Hematopoietic multipotent progenitor cell treated with erythropoietin and hydrocortisone succinate and interleukin-3 and kit ligand, for 8 days (in vitro differentiated cells): ENCODE measurements at places on chromosomes 3 and 15.
A peak's percentile ranks its signal among the peaks of the same experiment; 100 is the strongest.

DNA sequence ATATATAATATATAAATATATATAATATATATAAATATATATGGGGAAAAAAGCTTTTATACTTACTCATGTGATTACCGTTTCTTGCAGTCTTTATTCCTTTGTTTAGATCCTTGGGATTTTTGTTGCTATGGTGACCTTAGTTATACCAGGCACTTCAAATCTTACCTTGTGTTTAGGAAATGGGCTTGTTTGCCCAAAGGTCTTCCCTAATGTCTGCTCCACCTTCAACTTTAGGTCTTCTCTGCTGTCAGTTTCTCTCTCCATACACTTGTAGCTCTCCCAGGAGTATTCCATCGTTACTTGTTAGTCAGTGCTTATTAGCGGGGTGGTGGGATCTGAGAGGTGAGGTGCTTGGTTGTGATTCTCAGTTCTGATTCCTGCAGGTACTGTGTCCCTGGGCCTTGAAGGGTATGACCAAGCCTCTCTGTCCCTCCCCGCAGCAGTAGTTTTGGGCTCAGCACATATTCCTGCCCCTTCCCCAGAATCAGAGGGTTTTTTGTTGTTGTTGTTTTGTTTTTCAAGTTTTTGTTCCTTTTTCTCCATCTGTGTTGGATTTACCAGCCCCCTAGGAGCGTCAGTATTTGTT, 9.6 kb upstream of the LAMP3 start:
- DNase-seq, result no peak

DNA sequence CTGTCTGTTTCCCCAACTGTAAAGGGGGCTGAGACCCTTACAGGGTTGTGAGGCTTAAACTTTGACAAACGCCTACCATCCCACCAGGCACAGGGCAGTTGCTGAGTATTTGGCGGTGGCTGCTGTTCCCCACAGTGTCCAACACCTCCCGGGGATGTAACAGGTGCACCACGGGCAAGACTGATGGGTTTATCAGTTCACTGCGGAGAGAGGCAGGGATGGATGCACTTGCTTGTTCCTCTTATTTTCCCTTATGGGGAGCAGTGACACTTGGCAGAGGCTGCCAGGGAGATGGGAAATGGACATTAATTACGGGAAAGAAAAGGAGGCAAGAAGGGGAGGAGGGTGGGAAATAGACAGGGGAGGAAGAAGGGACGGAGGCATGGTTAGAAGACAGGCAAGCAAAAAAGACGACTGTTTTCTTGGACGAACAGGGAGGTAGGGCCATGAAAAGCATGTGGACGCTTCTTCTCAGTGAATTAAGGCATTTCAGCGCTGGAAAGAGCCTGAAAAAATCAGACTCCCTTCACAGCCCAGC, 16.6 kb upstream of the ADIPOQ start:
- peak; percentile 43 for DNase-seq

- DNase-seq, result peak; percentile 78
Observed at GRCh38 chr15:39404767-39405181, 176.1 kb upstream of the THBS1 start.

GRCh38 chr15:29140475-29141307, 128.9 kb downstream of the NSMCE3 start:
- DNase-seq, result no peak

DNA sequence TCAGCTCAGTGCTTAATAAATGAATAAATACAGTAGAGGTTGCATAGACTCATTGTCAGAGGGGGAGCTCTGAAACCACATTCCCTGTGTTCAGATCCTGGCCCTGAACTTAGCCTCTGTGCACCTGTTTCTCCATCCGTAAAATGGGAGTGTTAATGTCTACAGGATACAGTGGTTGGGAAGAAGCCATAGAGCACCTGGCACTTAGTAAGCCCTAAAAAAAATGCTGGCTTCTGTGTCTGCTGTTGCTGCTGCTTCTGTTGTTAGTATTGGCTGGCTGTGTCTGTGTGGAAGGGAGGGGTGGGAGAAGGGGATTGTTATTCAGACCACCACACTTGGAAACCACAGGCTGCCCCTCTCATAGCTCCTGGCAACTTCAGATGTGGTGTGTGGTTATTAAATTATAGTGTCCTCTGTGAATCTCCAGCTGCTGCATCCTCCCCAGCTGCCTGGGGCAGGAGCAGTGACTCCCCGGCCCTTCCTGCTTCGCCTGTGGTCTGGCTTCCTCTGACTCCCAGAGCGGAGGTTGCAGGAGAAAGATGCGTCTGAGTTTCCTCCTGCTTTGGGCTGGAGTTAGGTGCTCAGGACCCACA, 31.0 kb downstream of the FGD5 start:
- DNase-seq, result no peak

- DNase-seq, result no peak
Observed at GRCh38 chr3:143795874-143796273, 52.4 kb downstream of the SLC9A9 start.

DNA sequence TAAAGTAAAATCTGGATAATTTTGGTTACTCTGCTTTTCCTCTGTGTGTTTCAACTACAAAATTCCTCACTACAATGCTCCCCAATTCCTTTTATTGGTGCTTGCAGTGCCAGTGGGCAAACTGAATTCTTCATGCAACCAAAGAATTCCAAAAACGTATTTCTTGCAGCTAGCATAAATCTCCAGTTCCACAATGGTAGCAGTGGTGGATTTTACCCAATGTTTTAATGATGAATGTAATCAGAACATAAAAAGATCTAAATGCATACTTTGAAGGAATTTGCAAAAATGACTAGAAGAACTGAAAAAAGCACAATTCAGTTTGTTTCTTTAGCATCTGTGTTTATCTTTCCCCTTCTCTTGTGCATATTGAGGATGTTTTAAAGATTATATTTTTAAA, 359.6 kb upstream of the TPRG1 start:
- DNase-seq, result no peak

DNA sequence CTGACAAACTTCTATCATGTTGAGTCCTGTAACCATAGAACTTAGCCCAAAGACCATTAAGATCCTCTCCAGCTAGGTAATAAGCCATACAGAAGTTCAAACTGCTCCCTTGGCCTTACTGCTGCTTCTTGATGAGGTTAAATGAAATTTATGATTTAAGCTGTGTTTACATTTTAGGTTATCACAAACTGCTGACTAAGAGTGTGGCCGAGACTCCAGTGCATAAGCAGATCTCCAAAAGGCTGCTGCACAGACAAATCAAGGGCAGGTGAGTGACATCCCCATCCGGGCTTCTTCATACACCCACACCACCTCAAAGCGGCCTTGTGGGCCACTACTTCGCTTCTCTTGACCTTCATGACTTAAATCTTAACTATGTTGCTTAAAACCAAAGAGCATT, 39.0 kb downstream of the KIF7 start:
- no peak for DNase-seq

DNA sequence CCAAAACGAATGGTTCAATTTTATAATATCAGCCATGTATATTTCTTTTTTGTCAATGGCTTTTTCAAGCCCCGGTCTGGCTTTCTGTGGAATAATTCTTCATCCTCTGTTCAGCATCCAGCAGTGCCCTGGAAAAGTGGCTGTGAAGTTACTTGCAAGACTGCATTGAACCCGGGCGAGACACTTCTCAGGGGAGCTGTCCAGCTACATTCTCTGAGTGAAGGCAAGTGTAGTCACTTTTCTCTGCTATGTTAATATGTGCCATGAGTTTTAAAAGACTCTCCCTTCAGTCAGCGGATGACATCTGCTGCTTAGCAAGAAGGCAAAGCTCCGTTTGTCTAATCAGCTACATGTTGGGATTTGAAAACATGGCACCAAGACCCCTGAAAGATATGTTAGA, 81.3 kb upstream of the RGMA start:
- no peak for DNase-seq

- no peak for DNase-seq
Observed at GRCh38 chr15:69860921-69861320, 236.8 kb downstream of the TLE3 start.

DNA sequence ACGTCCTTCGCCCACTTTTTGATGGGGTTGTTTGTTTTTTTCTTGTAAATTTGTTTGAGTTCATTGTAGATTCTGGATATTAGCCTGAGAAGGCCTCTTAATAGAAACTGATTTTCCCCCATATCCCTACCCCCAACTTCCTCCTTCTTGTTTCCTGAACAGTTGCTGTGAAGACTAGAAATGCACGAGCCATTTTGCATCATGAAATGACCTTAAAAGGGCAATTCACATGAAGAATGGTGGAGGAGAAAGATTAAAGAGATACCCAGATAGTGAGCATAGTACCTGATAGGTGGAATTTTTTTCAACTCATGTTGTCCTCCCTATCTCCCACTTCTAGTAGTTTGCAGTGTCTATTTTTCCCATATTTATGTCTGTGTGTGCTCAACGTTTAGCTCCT, 55.2 kb upstream of the KCNH8 start:
- DNase-seq, result no peak

DNA sequence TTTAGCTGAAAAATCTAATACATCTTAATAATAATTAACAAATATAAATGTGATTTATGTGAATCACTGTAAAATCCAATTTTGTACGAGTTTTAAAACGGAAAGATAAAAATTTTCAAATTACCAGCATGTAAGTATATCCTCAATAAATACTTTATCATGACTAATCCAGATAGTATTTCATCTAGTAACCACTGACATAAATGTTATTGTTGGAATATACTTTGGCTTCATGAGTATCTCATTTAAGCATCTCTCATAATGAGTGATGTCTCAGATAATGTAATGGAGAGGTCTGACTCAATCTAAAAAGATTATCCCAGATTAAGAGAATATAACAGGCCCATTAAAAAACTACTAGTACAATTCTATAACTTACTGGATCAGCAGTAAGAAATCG, 216.3 kb downstream of the STAG1 start:
- DNase-seq, result no peak

- DNase-seq, result no peak
Observed at GRCh38 chr3:127679534-127680145, 6.9 kb downstream of the ABTB1 start.

GRCh38 chr3:98731720-98732285, 31.3 kb upstream of the ST3GAL6 start:
- peak; percentile 55 for DNase-seq

DNA sequence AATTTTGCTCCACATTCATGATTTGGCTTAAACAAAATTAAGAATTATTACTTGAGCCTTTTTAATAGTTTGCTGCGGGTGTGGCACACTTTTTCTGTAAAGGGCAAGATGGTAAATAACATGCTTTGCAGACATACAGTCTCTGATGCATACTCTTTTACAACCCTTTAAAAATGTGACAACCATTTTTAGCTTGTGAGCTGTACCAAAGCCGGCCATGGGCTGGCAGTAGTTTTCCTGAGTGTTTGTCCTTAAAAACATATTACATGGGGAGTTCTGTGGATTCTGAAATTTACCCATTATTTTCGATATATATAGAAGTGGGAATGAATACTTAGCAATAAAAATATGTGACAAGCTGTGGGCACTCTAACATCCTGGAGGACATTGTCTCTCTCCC, 163.4 kb downstream of the FNDC3B start:
- no peak for DNase-seq

- no peak for DNase-seq
Observed at GRCh38 chr15:71891026-71891425, 80.7 kb downstream of the NR2E3 start.

DNA sequence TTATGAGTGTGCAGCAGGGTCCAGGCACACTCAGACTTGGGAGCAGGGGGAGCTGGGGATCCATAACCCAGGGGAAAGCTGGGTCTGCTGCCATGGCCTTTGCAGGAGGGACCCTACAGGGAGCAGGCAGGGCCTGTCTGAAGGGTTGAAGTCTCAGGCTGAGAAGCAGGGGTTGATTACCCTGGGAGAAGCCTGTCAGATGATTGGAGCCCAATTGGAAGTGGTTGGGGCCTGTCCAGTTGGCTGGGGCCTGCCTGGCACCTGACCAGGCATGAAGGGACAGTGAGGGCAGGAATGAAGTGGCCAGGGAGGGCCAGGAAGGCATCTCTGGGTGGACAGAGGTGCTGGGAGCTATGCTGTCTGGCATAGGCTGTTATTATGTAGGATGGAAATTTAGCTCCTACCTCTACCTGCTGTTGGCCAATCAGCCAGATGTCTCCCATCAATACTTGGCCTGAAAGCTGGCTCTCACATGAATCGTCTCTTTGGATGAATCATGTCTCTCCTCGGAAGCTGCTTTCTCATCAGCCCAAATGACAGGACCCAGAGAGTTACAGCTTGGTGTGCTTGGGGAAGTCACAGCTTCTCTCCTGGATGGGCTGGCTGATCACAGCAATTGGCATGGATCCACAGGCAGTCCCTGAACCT, 27.4 kb upstream of the SLCO2A1 start:
- no peak for DNase-seq

GRCh38 chr3:134620476-134621115, 30.2 kb downstream of the KY start:
- no peak for DNase-seq

DNA sequence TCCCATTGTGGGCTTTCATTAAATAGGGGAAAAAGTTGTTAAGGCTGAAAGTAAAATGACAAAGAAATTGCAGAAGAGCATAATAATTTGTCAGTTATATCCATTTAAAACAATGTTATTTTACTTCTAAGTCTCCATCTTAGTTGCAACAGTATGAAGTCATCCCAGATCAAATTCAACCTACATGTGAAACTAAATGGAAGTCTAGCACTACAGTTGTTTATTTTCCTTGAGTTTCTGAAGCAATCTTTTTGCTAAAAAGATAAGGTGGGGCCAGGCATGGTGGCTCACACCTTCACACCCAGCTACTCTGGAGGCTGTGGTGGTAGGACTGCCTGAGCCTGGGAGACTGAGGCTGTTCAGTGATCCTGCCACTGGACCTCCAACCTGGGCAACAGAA, 80.2 kb downstream of the DPH6 start:
- DNase-seq, result no peak

GRCh38 chr15:56969265-56969895, 50.9 kb downstream of the TCF12 start:
- no peak for DNase-seq

- DNase-seq, result no peak
Observed at GRCh38 chr3:147649475-147649874, 240.3 kb downstream of the ZIC1 start.

DNA sequence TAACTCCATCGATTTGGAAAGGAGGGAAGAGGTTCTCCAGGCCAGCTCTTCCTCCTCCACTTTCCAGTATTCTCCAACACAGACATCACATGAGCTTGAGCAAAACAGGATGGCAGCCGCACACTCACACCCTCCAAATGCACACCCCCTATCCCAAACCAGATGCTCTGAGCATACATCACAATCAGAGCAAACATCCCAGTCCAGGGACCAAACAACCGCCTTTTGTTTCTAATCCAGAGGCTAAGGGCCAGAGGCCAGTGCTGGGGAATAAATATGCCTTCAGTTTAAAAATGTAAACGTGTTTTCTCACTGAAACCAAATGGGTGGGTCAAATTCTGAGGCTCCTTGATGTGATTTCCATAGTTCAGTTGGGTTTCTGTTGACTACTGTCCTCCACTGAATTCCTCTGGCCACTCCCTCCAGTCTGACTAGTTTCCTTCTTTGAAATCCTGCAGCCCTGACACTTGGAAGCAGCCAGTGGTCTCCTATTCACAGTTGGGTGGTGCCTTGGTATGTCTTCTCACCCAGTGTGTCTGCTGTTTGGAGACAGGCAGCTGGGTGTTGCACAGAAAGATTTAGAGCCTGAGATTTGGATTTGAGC, 19.2 kb upstream of the MFGE8 start:
- no peak for DNase-seq
